ENCODE measurements at places on chromosomes 16 and 17.

DNA sequence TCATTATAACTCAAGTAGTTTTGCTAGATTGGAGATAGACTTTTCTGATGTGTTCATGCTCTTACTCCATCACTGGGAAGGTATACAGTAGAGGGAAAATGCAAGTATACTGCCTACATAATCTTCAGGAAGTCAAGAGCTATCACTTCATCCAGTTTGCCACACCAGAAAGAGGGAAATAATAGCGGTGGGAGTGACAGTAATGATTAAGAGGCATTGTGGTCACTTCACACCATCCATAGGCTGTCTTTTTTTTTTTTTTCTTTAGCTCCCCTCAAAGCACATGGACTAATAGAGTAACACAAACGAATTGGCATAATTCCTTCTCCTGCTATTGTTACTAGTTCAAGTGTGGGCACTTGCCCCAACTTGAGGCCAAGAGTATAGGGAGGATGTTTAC is 28.4 kb upstream of the HLF start:
- H3K27me3 ChIP-seq, result no peaks in the 10 kb centered on the region
- peaks cover 12% of the 10 kb centered on the region for H3K4me1 ChIP-seq
- H3K36me3 ChIP-seq, result no peaks in the 10 kb centered on the region

DNA sequence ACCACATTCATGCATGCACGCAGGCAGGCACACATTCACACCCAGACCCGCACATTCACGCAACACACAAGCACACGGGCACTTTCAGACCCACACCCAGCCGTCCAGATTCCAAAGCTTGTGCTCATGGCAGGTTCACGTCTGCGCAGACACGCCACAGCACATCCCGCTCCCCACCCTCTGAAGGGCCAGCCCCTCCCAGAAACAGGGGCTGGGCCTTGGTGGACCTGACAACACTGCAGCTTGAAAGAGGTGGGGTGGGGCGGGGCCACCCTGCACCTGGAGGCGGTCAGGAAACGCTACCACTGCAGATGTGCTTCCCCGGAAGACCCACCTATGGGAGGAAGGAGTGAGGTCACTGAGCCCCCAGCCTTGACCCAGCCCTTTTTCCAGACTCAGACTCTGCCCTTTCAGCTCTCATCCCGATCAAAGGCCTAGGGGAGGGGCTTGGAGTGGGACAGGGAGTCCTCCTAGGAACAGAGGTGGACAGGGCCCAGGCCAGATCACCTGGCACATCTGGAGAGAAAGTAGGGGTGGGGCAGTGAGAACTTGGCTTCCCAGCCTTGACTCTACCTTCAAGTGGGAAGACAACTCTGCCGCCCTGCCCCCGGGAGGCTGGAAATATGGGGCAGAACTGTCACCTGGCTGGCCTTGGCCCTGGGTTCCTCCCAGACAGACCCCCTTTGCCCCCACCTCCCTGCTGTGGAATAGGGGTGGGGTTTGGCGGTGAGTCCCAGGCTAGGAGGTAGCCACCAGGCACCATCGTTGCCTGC is 11.0 kb downstream of the P3H4 start:
- no peaks in the 10 kb centered on the region for H3K36me3 ChIP-seq
- H3K4me1 ChIP-seq, result peaks cover 21% of the 10 kb centered on the region
- H3K4me3 ChIP-seq, result no peak overlapping the region
- peak overlapping the region; percentile 93 for H3K27ac ChIP-seq
- DNase-seq, result peak; percentile 92
- no peaks in the 10 kb centered on the region for H3K27me3 ChIP-seq

GRCh38 chr17:58710948-58711552 is 18.6 kb downstream of the RAD51C start:
- H3K4me3 ChIP-seq, result no peak overlapping the region
- H3K36me3 ChIP-seq, result no peaks in the 10 kb centered on the region
- DNase-seq, result peak; percentile 35
- no peaks in the 10 kb centered on the region for H3K27me3 ChIP-seq

- no peak for DNase-seq
- H3K27ac ChIP-seq, result no peak overlapping the region
- H3K27me3 ChIP-seq, result no peaks in the 10 kb centered on the region
- no peaks in the 10 kb centered on the region for H3K4me1 ChIP-seq
- no peaks in the 10 kb centered on the region for H3K36me3 ChIP-seq
Observed at GRCh38 chr17:69857412-69857835, 217.6 kb upstream of the KCNJ16 start.

- no peak for DNase-seq
- H3K27ac ChIP-seq, result peak overlapping the region; percentile 89
- H3K4me1 ChIP-seq, result peaks cover 7% of the 10 kb centered on the region
- H3K4me3 ChIP-seq, result peak overlapping the region; percentile 90
- H3K36me3 ChIP-seq, result no peaks in the 10 kb centered on the region
Observed at GRCh38 chr17:69326377-69327059, 415 bp downstream of the ABCA5 start.

DNA sequence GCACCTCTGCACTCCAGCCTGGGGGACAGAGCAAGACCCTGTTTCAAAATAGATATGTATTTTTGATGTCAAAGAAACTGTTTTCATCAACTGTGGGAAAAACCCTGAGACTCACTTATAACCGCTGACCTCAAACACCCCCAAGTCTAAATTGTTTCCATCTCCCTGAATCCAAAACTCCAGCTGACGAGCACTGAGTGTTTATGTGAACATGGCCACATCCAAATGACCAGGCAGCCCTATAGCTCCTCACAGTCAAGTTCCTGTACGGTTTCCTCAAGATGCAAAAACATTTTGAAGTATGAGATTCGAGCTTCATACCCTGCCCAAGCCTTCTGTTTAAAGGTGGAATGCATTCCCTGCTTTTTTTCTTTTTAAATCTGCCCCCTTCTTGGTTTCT is 45.3 kb upstream of the ZCCHC14 start:
- no peak overlapping the region for H3K4me3 ChIP-seq
- DNase-seq, result no peak
- H3K4me1 ChIP-seq, result no peaks in the 10 kb centered on the region
- H3K27ac ChIP-seq, result no peak overlapping the region

DNA sequence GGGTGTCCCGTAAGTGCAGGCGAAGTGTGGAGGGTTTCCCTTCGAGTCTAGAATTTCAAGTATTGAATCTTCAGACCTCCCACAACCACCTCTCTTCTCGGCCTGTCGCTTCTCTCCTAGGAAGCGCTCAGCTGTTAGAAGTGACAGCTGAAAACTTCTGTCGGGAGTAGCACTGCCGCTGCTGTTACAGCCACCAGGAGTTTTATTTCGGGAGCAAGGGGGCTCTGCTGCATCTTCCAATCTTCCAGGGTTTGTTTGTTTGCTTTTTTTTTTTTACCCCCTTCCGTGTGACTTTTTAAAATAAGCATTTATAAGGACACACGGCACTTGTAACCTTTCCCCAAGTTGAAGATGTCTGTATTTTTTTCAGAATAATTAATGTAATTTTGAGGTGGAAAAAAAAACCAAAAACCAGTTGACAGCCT is 767 bp downstream of the RPS6KB1 start:
- peak overlapping the region; percentile 90 for H3K27ac ChIP-seq
- H3K4me3 ChIP-seq, result peak overlapping the region; percentile 25
- DNase-seq, result peak; percentile 37
- H3K4me1 ChIP-seq, result peaks cover 23% of the 10 kb centered on the region
- no peaks in the 10 kb centered on the region for H3K27me3 ChIP-seq
- H3K36me3 ChIP-seq, result no peaks in the 10 kb centered on the region

DNA sequence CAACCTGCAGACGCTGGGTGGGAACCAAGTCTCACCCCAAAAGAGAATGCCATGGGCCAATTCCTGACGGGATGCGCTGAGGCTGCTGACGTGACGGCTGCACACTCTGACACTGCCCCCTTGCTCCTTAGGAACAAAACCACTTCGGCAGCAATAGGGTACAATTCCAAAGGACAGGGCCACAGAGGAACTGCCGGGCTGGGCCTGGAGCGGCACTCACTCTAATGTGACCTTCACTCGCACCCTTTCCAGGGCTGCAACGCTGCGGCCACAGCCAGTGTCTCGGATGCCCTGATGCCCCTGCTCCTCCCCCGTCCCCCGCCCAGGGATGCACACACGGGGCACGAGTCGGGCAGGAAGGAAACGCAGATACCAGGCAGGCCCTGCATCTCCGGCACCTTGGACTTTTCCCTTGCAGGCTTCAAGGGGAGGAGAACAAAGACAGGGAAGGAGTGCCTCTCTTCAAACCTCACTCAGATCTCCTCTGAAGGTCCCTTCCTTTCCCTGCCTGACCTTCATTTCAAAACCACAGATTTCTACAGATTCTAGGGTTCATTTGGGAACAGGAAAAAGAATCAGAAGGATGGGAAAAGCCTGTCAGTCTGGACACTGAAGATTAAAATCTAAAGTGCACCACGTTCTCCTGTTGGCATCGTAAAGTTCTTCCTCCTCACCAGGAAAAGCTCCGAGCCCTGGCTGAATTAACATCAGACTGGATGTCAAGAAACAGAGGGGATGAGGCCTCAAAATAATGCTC is 2.3 kb downstream of the PITPNA start:
- peaks cover 48% of the 10 kb centered on the region for H3K4me1 ChIP-seq
- H3K4me3 ChIP-seq, result no peak overlapping the region
- H3K36me3 ChIP-seq, result no peaks in the 10 kb centered on the region
- DNase-seq, result no peak

GRCh38 chr16:71501547-71501946 is 12.4 kb upstream of the ZNF19 start:
- H3K4me3 ChIP-seq, result no peak overlapping the region
- H3K36me3 ChIP-seq, result no peaks in the 10 kb centered on the region
- H3K27ac ChIP-seq, result no peak overlapping the region
- no peak for DNase-seq

DNA sequence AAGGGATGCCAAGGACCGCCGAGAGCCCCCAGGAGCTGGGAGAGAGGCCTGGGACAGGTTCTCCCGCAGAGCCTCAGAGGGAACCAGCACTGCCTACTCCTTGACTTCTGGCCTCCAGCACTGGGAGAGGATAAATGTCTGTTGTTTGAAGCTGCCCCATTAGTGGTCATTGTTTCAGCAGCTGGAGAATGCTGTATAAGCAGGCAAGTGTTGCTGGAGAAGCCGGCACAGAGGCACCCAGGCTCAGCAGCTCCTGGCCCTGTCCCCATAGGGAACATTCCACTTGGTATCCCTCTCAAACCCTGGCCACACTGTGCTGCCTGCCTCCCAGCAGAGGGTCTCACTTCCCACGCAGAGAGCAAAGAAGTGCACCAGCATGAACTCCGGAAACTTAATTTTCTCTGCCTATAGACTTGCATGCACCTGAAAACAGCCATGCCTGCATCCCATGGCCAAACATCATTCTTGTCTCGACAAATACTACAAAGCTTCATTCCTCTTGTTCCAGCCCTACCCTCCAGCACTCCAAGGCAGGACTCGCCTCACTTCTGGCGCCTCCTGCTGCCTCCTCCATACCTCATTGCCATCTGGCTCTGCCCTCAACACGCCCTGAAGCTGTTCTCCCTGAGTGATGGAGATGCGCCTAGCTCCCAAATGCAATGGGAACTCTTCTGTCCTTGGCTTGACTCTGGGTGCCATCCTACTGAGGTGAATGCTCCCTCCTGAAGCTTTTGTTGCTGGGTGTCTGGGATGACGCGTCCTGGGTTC is 88.1 kb downstream of the DNAH17 start:
- H3K27me3 ChIP-seq, result no peaks in the 10 kb centered on the region
- no peak overlapping the region for H3K4me3 ChIP-seq
- no peaks in the 10 kb centered on the region for H3K36me3 ChIP-seq
- DNase-seq, result no peak

DNA sequence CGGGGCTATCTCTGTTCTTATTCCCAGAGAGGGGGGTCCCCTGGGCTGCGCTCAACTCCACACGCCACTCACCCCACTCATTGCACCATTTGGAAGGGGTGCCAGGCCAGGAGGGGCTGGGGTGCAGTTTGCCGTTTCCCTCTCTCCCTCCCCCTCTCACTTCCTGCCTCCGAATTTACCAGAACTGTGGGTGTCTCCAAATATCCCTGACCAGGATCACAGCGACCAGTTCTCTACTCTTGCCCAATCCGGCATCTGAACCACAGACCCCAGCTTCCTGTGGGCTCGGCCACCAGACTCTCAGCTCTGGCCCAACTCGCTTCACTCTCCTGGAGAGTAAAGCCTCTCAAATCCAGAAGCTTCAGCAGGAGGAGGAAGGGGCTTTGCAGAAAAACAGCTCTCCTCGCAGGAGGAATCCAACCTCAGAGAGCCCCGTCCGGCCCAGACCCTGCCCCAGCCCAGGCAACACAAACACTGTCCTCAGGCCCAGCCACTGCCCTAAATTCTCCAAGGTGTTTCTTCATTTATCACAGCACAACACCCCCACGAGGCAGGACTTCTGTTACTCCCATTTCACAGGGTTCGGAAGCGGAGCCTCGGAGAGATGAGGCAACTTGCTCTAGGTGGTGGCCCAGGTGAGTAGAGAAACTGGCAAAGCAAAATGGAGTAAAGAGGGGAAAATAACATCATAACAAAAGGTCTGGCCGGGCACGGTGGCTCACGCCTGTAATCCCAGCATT is 423 bp upstream of the ASGR2 start:
- no peaks in the 10 kb centered on the region for H3K36me3 ChIP-seq
- H3K4me1 ChIP-seq, result no peaks in the 10 kb centered on the region
- no peak overlapping the region for H3K4me3 ChIP-seq
- H3K27ac ChIP-seq, result no peak overlapping the region
- no peaks in the 10 kb centered on the region for H3K27me3 ChIP-seq
- no peak for DNase-seq
